ENCODE measurements at places on chromosomes 1 and 21. TPM values are rescaled to one million over a fixed set of nuclear protein-coding genes. Genes with fewer than 3 reads are reported as not detected.

DNA sequence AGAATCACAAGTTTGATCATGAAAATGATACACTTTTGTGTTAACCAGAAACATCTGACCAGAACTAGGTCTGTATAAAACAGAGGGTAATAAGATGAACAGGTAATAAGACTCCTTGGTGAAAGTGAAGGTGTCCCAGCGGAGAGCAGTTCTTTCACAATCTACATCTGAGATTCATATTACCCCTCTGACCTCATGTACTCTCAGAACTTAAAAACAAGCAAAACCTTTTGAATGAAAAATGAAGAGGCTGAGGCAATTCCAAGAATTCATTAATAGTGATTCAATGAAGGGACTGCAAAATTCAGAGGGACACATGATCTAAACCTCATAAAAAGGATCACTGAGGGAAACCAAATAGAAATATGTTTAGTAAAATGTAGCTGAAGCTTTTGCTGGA lies 10.9 kb upstream of the MPZL1 start:
- no peak overlapping the region for H3K4me3 ChIP-seq
- H3K36me3 ChIP-seq: no peaks in the 10 kb centered on the region
- H3K27me3 ChIP-seq: no peaks in the 10 kb centered on the region
- H3K27ac ChIP-seq: no peak overlapping the region
- DNase-seq: no peak

The PPFIA4 gene
- total RNA-seq: 5.0 TPM

The VHLL gene
- not detected for total RNA-seq

The GAS5 gene
- 234 TPM for total RNA-seq

GRCh38 chr1:236253918-236254637 lies 27.7 kb downstream of the ERO1B start:
- H3K4me1 ChIP-seq: no peaks in the 10 kb centered on the region
- H3K4me3 ChIP-seq: no peak overlapping the region
- no peak overlapping the region for H3K27ac ChIP-seq
- DNase-seq: no peak
- no peaks in the 10 kb centered on the region for H3K36me3 ChIP-seq

DNA sequence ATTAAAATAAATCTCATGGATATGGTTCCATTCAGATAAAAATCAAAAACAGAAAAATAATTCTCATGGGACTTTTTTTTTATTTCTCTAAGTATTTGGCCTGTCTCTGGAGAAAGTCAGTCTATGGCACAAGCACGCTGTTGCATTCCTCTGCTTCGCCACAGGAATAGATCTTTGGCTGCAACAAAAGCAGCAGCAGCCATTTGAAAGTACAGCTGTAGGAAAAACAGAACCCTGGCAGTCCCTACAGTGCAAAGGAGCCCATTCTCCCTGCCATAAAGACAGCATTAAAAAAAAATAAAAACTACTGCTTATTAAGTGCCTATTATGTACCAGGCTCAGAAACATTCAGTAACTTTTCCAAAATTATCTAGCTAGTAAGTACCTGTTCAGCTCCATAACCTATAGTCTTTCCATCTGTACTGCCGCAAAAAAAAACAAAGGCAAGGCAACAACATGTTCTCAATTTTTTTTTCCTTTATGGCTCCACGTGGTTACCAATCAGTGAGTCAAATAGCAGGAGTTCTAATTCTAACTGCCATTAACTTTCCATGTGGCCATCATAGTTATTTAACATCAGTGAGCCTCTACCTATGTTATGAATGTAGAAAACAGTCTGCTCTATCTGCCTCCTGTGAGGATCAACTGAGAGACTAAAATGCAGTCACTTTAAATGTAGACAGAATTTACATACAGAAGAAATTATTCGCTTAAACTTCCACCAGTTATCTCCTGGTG lies 22.7 kb downstream of the SLC35D1 start:
- H3K4me3 ChIP-seq: no peak overlapping the region
- no peaks in the 10 kb centered on the region for H3K4me1 ChIP-seq
- H3K27ac ChIP-seq: no peak overlapping the region
- no peaks in the 10 kb centered on the region for H3K36me3 ChIP-seq
- H3K27me3 ChIP-seq: no peaks in the 10 kb centered on the region

DNA sequence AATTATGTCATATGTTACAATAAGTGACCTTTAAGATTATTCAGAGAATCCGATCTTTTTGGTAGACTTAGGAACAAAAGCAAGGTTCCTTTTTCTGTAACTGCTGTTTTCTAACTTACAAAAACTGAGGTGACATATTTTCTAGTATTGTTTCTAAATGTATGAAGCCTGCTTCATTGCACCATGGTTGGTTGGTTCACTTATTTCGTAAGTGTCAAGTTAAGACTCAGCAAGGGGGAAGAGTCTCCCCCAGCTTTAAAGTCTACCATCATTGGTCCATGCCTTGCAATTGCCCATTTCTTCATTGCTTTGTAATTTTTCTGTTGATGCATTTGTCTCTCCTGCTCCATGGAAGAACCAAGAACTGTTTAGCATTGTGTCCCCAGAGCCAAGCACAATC lies 136.9 kb downstream of the DISC1 start:
- H3K4me1 ChIP-seq: no peaks in the 10 kb centered on the region
- no peak for DNase-seq
- H3K36me3 ChIP-seq: no peaks in the 10 kb centered on the region
- no peak overlapping the region for H3K4me3 ChIP-seq

The KRTAP22-1 gene
- total RNA-seq: not detected

- H3K27me3 ChIP-seq: peaks cover 17% of the 10 kb centered on the region
- no peaks in the 10 kb centered on the region for H3K36me3 ChIP-seq
- DNase-seq: no peak
- H3K27ac ChIP-seq: no peak overlapping the region
- H3K4me3 ChIP-seq: no peak overlapping the region
- H3K4me1 ChIP-seq: no peaks in the 10 kb centered on the region
Measured at GRCh38 chr1:56917356-56917755, 48.5 kb downstream of the C8B start.

GRCh38 chr1:216626394-216627067 lies 96.7 kb downstream of the ESRRG start:
- no peak overlapping the region for H3K4me3 ChIP-seq
- no peaks in the 10 kb centered on the region for H3K27me3 ChIP-seq
- no peaks in the 10 kb centered on the region for H3K36me3 ChIP-seq
- DNase-seq: no peak

The SMCP gene
- total RNA-seq: not detected

Data from PC-9 (cell line).